ENCODE measurements at places on chromosomes 2 and 18.

- DNase-seq = no peak
Observed at GRCh38 chr2:179435566-179435965, 170.9 kb upstream of the SESTD1 start.

- no peak for DNase-seq
Observed at GRCh38 chr18:38006541-38006940, 440.9 kb upstream of the CELF4 start.

- no peak for DNase-seq
Observed at GRCh38 chr18:3114026-3114425, 101.1 kb upstream of the LPIN2 start.

DNA sequence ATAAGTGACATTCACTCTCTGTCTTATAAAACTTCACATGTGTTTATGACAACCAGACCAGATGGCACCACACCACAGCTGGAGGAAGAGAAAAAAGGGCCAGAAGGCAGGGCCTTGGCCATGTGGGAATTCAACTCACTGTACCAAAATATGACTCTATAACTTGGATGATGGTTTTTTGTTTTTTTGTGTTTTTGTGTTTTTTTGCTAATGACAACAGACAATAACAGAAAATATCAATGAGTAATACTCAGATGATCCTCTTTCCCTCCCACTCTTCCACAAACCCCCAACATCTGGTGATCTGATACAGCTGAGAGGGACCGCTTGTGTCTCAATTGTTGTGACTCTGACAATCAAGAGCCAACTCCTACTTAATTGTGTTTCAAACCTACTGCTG, 12.4 kb downstream of the NMI start:
- no peak for DNase-seq

Measured in stimulated activated CD4-positive, alpha-beta T cell treated with anti-CD3 and anti-CD28 coated beads, Interleukin-1b, Interleukin-23, amount 100 ng/mL, for 24 hours (primary cell).